H9 (cell line): ENCODE measurements at places on chromosomes 6 and 20.

GRCh38 chr6:47298475-47298874 lies 11.2 kb downstream of the TNFRSF21 start:
- DNase-seq, result no peak

DNA sequence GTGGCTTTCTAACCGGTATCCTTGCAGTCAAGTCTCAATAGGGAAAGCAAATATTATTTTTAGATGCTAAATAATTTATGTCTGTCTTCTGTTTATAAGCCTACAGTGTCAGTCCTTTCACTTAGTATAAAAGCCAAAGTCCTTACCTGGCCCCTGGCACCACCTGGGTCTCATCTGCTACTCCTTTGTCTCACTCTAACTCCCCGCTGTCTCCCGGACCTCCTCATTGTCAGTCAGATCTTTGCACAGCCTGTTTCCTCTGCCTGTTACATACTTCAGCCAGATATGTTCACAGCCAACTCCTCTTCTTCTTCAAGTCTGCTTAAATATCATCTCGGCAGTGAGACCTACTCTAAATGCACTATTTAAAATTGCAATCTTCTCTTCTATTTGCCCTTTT lies 84.2 kb downstream of the THEMIS start:
- peak; percentile 39 for DNase-seq

GRCh38 chr6:153038378-153039057 lies 36.0 kb upstream of the MTRF1L start:
- no peak for DNase-seq

GRCh38 chr6:154537511-154538325 lies 27.2 kb upstream of the CNKSR3 start:
- peak; percentile 36 for DNase-seq

- DNase-seq, result no peak
Measured at GRCh38 chr6:45398075-45398813, 20.5 kb upstream of the SUPT3H start.

DNA sequence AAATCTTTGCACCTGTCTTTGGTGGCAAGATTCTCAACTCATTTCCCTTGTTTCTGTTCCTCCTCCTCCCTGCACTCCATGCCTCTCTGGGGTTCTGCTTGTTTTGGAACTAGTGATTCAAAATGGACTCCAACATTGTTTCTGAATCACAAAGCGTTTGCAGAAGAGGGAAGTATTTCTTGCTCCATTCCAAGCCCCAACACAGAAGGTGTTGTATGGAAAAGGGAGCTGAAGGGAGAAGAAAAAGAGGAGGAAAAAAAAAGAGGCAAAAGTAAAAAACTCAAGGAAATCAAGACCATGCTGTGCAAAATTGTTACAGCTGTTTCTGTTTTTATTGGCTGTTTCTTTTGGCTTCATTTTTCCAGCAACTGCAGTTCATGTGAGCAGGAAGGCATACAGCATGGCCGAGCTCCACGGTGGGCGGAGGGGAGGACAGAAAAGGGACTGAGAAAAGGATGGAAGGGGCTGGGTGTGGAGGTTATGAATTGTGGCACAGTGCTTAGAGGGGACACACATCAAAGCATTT lies 66.9 kb upstream of the PRL start:
- no peak for DNase-seq

- DNase-seq, result no peak
Measured at GRCh38 chr20:16759181-16759563, 11.0 kb downstream of the OTOR start.

DNA sequence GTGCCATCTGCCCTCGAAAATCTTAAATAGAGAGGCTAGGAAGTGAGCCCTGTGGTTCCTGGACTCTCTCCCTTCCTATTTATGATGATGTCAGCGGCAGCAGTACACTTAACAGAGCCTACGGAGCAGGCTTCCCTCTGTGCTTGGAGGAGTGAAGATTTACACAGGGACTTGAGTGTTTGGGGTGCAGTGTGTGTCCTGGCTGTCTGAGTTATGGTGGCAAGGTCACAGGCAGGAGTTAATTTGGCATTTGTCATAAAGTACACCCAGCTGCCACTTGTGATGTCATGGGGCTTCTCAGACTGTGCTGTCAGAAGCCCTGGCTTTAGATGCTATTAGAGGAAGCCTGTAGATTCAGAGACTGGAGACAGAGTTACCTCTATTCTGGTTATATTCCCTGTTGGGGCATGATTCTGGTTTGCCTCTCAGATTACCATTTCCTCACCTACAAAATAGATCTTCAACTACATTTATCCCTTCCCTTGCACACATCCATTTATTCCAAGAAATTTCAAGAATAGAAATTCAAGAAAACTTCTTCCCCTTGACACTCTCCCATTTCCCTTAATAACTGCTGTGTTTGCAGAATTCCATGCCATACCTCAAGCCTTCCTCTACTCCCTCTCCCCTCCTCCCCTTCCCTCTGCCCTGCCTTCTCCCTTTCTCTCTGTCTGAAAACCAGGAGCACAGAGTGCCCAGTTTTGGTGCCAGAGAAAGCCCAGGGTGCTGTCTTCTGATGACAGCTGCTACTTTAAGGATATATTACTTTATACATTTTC lies 72.1 kb downstream of the SLC24A3 start:
- DNase-seq, result no peak

DNA sequence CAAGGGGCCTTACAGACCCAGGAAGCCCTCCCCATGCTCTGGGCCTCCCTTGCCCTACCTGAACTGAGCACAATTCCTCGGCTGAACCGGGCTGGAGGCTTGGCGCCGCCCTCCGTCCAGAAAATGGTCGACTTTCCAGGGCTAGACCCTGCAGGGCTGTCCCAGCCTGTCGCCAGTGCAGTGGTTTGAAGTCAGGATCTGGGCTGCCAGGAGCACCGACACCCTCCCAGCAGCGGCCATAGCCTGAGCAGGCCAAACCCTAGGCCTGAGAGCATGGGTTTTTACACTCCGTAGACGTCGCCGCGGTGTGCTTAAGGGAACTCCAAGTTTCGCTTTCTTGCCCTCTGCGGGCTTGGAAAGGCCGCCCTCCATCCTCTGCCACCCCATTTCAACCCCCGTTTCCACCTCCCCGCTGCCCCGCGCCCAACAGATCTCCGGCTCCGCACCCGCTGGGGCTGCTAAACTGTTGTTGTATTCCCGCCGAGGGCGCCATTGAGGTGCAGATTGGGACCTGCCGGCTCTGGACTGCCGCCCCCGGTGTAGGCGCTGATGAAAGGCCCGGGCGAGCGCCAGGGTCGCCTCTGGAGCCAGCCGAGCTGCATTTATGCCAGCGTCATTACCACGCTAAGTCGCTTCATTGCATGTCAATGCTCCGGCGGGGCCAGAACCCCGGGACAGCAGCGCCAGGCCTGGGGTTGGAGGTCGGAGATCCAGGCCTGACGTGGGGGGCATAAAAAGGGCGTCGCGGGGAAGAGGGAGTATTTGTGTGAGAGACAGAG lies 2.2 kb upstream of the TFAP2A start:
- DNase-seq, result peak; percentile 89

GRCh38 chr6:30747902-30748769 lies 3.8 kb upstream of the IER3 start:
- no peak for DNase-seq

DNA sequence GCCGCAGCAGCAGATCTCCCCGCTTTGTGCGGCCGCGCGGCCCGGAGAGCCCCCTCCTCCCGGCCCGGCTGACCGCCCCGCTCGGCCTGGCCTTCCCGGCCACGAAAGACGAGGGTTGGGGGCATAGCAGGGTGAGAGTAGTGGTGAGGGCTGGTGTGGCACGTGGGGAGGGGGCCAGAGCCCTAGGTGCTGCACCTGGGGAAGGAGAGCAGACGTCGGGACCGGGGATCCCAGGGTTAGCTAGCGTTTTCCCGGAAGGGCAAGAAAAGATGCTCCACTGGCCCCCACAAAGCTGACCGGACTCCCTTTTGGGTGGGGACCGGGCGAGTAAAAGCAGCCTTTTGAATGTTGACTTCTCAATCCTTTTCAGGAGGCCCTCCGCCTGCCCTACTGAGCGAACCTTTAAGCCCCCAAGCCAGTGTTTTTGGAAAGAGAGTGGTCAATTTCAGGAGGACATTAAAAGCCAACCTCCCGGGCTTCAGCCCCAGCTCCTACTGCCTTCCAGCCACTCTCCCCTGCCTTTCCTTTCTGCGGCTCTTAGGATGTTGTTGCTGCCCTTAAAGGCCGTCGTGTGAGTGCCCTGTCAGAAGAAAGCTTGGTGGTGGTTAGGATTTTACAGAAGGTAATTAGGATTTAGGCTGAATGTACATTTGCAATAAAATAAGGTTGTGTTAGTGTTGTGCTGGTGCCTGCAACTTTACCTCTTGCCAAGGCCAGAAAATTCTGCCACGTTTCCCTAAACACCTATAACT lies 648 bp upstream of the BACH2 start:
- DNase-seq, result peak; percentile 35

- no peak for DNase-seq
Measured at GRCh38 chr6:147724454-147724853, 216.0 kb downstream of the SAMD5 start.

DNA sequence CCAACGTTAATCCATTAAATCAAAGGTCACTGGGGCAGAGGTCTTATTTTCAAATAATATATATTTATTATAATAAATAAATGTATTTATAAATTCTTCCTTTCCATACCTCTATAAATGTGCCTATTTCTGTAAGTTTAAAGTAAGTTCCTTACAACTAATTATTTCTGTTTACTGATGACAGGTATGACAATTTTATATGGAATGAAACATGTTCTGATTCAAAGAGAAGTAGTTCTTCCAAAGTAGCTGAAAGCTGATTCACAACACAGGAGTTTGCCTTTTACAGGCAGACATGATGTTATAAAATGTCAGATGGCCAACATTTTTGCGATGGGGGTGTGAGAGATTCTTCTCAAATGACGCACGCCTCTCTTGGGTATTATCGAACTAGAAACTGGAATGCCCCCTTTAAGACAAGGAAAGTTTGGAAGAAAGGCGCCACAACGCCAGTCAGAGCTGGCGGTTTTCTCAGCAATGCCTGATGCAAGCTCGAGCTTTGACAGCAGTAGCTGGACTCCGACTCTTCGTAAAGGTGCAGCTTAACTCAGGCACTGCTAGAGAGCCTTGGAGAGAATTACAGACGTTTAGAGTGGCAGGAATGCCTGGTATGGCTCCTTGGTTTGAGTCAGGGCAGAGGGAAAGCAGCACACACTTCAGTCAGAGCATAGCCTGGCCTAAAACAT lies 92.1 kb downstream of the FOXC1 start:
- no peak for DNase-seq

DNA sequence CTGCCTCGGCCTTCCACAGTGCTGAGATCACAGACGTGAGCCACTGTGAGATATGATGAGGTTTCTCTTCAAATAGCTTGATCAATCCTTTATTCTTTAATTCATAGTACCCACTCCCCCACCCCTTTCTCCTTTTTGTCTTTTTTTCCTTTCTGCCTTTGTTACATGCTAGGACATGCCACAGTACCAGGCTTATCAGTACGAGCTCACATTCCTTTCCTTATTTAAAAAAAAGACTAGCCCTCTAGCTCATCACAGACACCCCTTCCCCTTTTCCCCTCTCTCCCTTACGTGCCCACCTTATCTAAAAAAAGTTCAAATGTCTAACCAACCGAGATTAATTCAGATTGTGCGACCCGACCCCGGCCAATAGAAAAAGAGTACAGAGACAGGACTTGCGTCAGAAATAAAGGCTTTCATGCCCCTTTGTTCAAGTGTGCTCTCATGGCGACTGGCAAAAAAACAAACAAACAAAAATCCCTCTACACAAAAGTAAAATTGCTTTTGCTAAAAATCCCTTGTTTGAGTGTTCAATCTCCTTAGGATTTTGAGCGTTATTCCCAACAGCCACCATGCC lies 49.2 kb downstream of the MRAP2 start:
- no peak for DNase-seq

DNA sequence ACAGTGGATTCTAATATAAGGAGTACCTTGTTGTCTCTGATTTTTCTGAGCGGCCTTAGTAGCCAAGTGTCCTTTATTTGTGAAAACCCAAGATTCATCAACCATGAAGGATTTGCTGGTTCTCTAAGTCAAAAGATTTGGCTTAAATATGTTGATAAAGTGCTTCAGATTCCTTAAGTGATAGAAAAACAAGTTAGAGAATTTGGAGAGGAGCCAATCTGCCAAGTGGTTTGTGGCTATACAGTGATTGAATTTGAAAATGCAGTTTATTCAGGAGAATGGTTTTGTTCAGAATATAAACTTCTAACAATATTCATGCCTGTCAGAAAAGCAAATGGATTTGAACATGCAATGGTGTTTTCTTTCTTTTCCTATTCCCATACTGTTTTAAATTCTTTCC lies 54.8 kb downstream of the CAP2 start:
- DNase-seq, result no peak

DNA sequence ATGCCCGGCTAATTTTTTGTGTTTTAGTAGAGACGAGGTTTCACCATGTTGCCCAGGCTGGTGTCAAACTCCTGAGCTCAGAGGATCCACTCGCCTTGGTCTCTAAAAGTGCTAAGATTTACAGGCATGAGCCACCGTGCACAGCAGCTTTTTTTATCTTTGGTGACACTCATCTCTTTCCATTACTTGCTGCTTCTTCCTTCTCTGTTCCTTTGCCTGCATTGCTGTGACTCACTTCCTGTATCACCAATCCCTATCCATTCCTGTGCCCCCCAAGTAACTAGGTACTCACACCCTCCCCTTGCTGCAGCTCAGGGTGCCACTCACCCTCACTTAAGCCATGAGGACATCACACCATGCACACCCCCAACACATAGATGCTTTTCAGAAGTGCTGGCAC lies 24.6 kb downstream of the KHDC1L start:
- no peak for DNase-seq

- no peak for DNase-seq
Measured at GRCh38 chr6:166207284-166207561, 39.6 kb upstream of the TBXT start.
